ENCODE measurements at places on chromosomes 2 and 18. TPM values are rescaled to one million over a fixed set of nuclear protein-coding genes. Genes with fewer than 3 reads are reported as not detected.
A peak's percentile ranks its signal among the peaks of the same experiment; 100 is the strongest.

- DNase-seq = no peak
Measured at GRCh38 chr2:185347445-185347844, 391.2 kb upstream of the FSIP2 start.

Gene AOX1
- total RNA-seq = 0.23 TPM

- no peak for DNase-seq
Measured at GRCh38 chr18:5969989-5970403, 74.7 kb upstream of the TMEM200C start.

DNA sequence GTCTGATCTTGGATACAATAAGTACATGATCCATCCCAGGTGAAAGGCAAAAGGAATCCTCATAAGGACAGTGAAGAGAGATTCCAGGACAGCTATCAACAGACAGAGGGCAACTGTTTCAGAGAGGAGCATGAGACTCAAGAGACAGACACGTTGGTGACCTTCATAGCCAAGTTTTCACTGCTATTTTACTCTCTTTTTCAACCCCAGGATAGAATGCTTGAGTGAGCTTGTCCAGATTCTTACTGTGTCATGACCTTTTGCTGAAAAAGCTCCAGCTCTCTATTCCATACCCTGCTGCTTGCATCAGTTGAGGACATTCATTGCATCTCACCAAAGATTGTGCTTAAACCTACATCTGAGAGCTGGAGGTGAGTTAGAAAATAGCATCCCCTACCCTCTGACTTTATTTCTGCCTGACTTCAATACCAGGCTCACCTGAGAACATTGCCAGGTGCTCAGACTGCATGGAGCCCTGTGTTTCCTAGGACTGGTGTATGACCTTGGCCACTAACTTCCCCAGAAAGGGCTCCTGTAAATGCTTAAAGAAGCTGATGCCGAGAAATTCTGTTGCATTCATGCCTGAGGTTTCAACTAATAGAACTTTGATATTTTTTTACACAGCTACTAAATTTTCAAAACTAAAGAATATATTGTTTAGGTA, 70.4 kb upstream of the TMEM17 start:
- no peak for DNase-seq

DNA sequence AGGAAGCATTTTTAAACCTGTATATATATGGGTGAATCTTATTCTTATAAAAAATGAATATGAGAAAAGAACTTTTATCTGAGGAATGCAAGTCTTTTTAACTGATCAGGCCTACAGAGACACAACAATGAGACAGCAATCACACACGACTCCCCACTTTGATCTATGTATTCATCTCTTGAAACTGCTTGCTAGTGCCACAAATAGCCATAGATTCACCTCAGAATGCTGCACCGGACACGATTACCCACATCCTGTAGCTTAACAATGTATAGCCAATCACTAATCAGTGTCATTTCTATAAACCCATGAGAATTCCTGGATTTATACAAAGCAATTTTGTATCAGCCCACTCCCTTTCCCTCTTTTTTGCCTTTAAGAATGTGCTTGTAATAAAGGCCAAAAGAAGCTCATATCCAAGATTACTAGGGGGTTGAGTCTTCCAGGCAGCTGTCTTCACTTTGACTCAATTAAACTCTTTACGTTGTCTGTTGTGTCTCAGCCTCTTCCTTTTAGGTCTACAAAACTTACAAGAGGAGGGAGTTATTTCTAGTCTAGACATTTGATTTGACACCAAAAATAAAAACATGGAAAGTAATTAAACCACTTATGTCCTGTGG, 94.9 kb downstream of the MBD2 start:
- no peak for DNase-seq

- DNase-seq = peak; percentile 10
Measured at GRCh38 chr2:127771756-127772155, 39.2 kb downstream of the WDR33 start.

- DNase-seq = no peak
Measured at GRCh38 chr2:223884399-223884798, 47.0 kb upstream of the AP1S3 start.

DNA sequence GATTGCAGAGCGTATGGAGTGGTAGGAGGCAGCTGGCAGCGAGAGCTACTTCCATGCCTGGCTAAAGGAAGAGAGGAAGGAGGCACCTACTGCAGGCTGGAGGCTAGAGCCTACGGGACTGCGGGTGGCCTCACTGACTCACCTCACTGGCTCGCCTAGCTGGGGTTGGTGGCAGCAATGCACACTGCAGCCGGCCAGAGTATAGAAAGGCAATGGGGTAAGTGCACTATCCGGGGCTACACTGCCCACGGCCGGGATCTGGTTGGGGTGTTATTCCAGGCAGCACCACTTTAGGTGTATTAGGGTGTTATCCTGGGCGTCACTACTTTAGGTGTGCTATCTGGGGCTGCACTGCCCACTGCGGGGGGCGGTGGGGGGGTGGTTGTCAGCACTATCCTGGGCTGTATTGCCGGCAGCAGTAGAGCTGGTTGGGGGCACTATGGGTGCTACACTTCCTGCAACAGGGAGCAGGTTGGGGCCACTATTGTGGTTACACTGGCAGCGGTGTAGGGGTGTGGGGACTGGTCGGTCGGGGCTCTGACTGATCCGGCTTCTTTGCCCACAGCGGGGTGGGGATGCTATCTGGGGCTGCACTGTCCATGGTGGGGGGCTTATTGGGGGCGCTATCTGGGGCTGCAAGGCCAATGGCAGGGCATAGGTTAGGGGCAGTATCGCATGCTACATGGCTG, 33.3 kb upstream of the ANKRD62 start:
- DNase-seq = no peak

- no peak for DNase-seq
Measured at GRCh38 chr2:199869227-199869541, 18.2 kb upstream of the FTCDNL1 start.

Gene TNFAIP6
- not detected for total RNA-seq

- no peak for DNase-seq
Measured at GRCh38 chr2:114008720-114009119, 118.8 kb downstream of the ACTR3 start.

Gene MARCHF4
- total RNA-seq = 21.5 TPM

Gene CTAGE1
- not detected for total RNA-seq

- no peak for DNase-seq
Measured at GRCh38 chr2:218029366-218030360, 26.9 kb upstream of the TNS1 start.

DNA sequence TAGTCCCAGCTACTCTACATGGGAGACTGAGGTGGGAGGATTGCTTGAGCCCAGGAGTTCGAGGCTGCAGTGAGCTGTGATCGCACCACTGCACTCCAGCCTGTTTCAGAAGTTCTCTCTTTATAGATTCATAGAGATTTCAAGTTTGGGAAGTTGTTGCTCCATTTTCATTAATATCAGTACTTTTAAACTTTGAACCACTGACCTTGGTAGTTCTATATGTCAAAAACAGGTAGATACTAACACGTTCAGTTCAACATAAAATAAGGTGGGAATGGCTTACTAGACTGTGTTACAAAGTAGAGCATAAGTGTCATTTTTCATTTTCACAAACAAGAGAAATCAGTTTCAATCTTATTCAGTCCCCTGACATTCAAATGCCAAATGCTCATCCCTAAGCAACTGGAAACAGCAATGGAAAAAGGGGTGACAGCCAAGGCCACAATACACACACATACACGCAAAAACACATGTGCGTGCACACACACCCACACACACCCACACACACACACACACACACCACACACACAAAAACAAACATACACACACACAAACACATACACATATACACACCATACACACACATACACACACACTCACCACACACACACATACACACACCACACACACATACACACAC, 71.7 kb downstream of the PIEZO2 start:
- DNase-seq = no peak

DNA sequence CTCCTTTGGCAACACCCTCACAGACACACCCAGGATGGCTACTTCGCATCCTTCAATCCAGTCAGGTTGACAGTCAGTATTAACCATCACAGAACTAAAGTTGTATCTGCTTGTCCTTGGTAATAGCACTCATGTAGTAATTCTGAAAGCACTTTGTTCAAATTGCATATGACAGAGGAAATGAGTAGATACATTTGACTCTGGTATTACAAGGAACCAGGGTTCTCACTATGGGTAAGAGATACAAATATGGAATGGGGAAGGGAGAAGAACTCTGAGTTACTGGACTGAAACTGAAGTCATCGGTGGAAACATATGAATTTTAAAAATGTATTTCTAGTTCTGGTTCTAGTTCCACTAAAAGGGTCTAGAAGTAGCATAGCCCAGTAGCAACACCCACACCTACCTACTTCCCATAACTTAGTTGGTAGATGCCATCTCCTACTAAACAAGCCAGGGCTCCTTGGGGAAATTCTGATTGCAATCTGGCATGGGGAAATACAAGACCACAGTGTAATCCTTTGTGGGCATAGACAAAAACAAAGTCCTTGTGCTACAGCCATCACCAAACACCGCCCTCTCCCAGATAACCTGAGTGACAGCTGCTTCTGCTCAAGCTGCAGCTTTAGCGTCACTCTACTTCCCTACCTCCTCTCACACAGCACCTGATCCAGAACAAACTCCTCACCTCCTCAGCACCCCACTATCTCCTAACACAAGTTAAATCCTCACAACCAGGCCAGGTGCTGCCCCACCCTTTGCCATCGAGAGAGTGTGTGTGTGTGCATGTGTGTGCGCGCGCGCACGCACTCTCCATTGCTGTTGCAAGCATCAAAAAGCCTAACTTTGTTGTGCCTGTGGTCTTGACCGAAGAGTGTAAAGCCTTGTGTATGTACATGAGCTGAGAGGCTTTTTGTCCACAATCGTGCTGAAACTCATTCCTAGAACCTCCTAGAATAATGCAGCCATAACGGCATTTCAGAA, 31.4 kb upstream of the CD226 start:
- DNase-seq = no peak

DNA sequence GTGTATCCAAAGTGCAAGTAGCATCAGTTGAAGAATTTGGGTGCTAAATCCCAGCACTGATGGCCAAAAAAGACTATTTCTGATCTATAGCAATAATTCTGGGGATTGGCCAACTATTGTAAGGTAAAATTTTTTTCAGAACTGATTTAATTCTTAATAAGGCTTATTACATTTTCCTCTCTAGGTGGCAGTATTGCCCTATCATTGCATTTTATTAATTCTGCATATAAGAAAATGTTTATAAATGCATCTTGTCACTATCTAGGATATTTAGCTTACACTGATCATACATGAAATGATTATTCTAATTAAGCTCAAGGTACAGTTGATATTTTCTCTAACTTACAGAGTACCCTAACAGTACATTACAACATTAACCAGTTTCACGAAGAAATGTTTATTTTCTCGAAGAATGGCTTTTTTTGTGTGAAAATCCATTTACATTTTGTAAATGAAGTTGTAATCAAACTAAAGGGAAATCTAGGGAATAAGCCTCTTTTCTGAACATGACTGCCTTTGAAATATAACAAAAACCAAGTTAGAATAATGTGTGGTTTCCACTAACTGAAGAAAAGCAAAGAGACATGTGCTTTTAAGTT, 11.0 kb downstream of the TTN start:
- peak; percentile 71 for DNase-seq

- DNase-seq = peak; percentile 10
Measured at GRCh38 chr2:120469426-120469825, 123.5 kb downstream of the INHBB start.

Gene LONRF2
- total RNA-seq = not detected

GRCh38 chr18:4453874-4454536, 1.1 kb downstream of the DLGAP1 start:
- no peak for DNase-seq

DNA sequence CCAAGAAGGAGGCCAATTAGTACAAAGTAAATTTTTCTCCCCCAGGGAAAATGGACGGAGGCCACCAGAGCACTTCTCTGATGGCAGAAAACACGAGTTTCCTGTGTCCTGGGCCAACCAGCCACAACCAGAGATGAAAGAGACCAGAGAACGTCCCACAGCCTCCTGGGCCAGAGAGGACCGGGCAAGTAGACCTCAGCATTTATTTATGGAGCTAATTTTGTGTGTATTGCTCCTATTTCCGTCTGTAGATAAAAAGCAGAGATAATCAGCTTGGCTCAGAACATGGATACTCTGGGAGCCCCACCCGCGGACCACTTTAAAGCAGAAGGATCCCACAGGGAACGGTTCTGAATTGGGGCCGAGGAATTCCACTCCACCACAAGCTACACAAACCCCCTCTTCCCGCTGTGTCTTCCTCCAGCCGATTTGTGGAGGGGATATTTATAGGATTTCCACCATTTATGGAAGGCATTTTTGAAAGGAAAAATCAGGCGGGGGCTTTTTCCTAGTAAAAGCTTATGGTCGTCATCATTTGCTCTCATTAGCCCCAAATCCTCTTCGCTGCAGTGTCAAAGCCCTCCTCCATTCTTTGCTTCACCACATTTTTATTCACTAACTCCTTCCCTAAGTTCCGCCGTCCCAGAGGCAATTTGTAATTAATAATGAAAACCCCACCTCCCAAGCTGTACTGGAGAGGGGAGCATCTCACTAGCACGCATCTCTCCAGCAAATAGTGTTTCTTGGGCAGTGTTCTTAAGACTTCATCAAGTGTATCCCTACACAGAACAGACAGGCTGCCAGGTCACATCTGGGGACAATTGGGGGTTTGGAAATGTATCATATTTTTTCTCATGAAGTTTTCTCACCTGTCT, 43.7 kb upstream of the TWIST2 start:
- no peak for DNase-seq

- no peak for DNase-seq
Measured at GRCh38 chr2:179594268-179595112, 266.9 kb downstream of the ZNF385B start.

GRCh38 chr2:174153757-174154680, 94.3 kb downstream of the OLA1 start:
- peak; percentile 52 for DNase-seq

- DNase-seq = no peak
Measured at GRCh38 chr2:161118722-161119121, 41.5 kb upstream of the TANK start.

- no peak for DNase-seq
Measured at GRCh38 chr2:127559454-127559853, 24.0 kb downstream of the MYO7B start.

DNA sequence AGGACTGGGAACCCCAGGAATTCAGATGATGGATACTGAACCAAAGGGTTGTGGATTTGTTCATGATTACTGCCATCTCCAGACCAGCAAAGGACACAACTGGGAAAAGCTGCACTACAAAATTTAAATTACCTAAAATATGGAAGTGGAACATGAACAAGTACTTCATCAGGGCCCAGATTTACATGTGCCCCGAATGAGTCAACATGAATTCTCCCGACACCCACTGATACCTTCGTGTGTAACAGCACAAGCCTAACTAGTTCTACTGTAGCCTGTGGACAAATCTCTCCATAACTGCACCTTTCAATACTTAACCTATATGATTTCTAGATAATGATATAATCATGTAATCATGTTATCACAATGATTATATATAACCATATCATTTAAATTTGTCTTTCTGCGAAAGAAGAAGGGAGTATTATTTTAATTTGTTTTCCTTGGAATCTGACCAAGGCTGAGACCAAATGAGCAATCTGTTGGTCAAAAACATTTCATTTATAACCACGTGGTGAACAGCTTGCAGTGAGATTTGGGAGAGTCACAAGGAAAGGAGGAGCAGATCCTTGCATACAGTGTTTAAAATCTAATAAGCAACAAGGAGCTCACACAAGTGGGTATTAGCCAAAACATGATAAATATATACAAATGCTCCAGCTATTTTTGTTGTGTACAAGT, 70.5 kb downstream of the CACNB4 start:
- no peak for DNase-seq
